Panc1 (cell line): ENCODE measurements at places on chromosomes 6 and 20. TPM values are rescaled to one million over a fixed set of nuclear protein-coding genes. Genes with fewer than 3 reads are reported as not detected.

SLC17A1 gene
- not detected for total RNA-seq

HLA-DQA1 gene
- total RNA-seq, result 0.39 TPM

JPH2 gene
- total RNA-seq, result 0.49 TPM

RSPH4A gene
- total RNA-seq, result 0.44 TPM

UST gene
- total RNA-seq, result 0.15 TPM

ATP5F1E gene
- total RNA-seq, result 90.6 TPM

BTNL2 gene
- total RNA-seq, result not detected

TNF gene
- total RNA-seq, result 0.64 TPM

FAXC gene
- 9.0 TPM for total RNA-seq

MAP3K5 gene
- 8.1 TPM for total RNA-seq

NCR2 gene
- not detected for total RNA-seq

KCNK17 gene
- total RNA-seq, result not detected

PTCHD4 gene
- not detected for total RNA-seq

ASIP gene
- not detected for total RNA-seq

ULBP1 gene
- 3.1 TPM for total RNA-seq

TAAR8 gene
- total RNA-seq, result not detected

HLA-DPB1 gene
- 0.64 TPM for total RNA-seq

ENPP1 gene
- 6.8 TPM for total RNA-seq

TMEM244 gene
- total RNA-seq, result not detected

TPX2 gene
- 248 TPM for total RNA-seq

TRIM15 gene
- 0.13 TPM for total RNA-seq

SNRNP48 gene
- 10.7 TPM for total RNA-seq

ADA gene
- 53.8 TPM for total RNA-seq

ULBP2 gene
- total RNA-seq, result 0.69 TPM

HUS1B gene
- total RNA-seq, result 0.74 TPM

HINT3 gene
- 11.5 TPM for total RNA-seq

COQ3 gene
- 9.5 TPM for total RNA-seq

SSTR4 gene
- not detected for total RNA-seq

TNXB gene
- total RNA-seq, result 1.8 TPM

GPR63 gene
- total RNA-seq, result 0.95 TPM

PNPLA1 gene
- total RNA-seq, result not detected

SRSF6 gene
- total RNA-seq, result 159 TPM

MCHR2 gene
- total RNA-seq, result not detected

ZKSCAN8 gene
- 18.4 TPM for total RNA-seq

SOD2 gene
- total RNA-seq, result 180 TPM

CDSN gene
- not detected for total RNA-seq

BPIFB1 gene
- 0.10 TPM for total RNA-seq

MYBL2 gene
- total RNA-seq, result 138 TPM
